ENCODE measurements at places on chromosomes 5 and 9.

GRCh38 chr5:168301593-168302390 lies 10.3 kb downstream of the WWC1 start:
- DNase-seq: peak; percentile 71

- no peak for DNase-seq
These were observed 51.3 kb downstream of the ANXA1 start for GRCh38 chr9:73202980-73203379.

- no peak for DNase-seq
These were observed 67.2 kb downstream of the CAMSAP1 start for GRCh38 chr9:135840107-135840506.

DNA sequence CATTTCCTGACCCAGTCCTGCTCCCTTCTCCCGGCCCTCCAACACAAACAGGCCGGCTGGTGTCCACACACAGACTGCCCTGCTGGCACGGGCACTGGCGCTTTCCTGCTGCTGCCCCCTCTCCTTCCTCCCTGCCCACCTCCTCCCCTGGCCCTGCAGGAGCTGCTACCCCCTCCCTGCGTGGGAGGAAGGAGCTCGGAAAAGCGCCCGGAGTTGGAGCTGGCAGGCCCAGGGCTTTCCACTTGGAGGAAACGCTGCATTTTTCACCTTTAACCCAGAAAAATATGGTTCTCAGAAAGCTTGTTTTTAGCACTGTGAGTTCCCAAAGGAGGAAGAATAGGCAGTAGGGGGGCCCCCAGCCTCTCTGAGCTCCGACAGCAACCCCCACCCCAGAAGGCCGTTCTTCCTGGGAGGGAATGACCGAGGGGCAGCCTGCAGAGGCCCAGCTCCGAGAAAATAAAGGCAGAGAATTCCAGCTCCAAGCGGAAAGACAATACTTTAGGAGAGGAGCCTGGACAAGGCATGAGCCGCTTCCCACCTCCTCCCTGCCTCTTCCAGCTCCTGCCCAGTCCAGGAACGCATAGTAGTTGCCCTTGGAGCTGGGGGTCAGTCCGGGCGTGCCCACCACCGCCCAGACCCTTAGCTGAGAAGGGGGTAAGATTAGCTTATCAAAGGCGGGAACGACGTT lies 88.9 kb downstream of the LIFR start:
- no peak for DNase-seq

DNA sequence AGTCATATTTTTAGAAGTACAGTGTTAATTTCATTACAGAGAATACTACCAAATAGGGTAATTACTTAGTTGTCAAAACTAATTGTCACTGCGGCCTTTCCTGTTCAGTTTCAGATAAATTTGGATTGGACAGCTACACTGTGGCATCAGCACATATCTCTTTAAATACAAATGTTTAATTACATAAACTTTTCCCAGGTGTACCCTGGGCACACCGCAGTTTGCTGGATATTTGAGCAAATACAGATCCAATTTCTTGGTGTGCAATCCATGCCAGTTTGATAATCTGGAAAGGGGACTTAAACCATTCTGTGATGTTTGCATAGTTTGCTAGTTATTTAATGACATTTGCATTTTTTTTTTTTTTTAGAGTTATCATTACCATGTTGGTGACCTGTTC lies 10.8 kb downstream of the ATP6V0E1 start:
- DNase-seq: no peak
